Hematopoietic multipotent progenitor cell treated with erythropoietin and hydrocortisone succinate and interleukin-3 and kit ligand, for 8 days (in vitro differentiated cells): ENCODE measurements at places on chromosomes 5 and 9.

GRCh38 chr9:122158202-122158601 lies 1.4 kb downstream of the NDUFA8 start:
- DNase-seq, result peak; percentile 89

DNA sequence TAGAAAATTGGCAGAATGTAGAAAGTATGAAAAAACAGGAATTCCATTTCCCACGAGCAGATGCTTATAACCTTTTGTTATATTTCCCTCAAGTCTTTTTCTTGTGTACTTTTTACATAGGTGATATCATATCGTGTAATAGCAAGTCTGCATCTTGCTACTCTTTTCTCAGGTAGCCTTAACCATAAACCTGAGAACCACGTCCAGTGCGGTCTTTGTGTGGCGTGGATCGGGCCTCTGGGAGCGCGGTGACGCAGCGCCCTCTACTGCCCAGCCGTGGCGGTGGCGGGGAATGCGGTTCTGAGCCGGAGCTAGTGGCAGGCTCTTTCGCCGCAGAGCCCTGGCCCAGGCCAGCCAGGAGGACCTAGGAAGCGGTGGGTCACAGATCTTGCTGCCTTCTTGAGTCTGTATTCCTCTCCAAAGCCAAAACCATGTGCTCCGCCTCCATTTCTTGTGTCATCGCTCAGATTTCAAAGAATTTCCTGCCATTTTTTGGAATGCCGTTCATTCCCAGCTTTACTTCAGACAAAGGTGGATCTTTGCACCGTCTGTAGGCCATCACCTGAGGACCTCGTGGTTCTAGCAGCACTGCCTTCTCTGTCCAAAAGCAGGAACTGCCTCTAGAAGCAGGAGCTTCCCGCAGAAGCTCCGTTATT lies 71.9 kb downstream of the MVB12B start:
- peak; percentile 41 for DNase-seq

- no peak for DNase-seq
Observed at GRCh38 chr9:130482463-130482862, 37.7 kb downstream of the ASS1 start.

GRCh38 chr5:33170411-33170810 lies 270.4 kb upstream of the TARS1 start:
- DNase-seq, result no peak

- no peak for DNase-seq
Observed at GRCh38 chr5:139880416-139881142, 85.0 kb downstream of the PSD2 start.

DNA sequence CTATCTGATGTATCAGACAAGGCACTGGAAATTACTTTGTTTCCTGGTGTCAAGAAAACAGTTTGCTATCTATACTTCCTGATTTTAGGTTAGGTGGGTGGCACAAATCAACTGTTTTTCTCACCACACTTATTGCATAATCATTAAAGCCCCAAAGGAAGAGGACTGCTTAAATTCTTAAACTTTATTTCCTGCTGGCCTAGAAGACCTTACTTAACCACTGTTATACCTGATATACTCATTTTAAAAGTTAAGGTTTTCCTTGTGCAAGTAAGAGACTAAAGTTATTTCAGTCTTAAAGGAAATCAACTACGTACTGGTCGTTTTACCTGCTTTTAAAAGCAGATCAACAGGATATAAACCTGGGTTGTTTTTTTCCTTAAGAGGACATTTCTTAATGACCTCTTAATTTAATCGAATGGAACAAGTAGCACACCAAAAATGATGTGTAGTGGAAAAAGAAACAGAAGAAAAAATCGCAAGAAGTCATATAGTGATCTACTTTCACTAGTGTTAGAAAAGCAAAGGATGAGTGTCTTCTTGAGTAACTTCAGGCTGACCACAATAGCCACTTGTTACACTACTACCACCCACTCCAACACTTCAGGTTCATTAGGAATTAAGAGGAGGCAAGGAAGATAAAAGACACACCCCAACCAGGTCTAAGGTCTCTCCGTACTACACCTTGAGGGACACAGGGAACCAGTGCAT lies 974 bp downstream of the CLINT1 start:
- peak; percentile 59 for DNase-seq

- no peak for DNase-seq
Observed at GRCh38 chr5:179362355-179362754, 17.1 kb upstream of the ADAMTS2 start.

GRCh38 chr9:87603854-87604490 lies 106.3 kb downstream of the DAPK1 start:
- no peak for DNase-seq

DNA sequence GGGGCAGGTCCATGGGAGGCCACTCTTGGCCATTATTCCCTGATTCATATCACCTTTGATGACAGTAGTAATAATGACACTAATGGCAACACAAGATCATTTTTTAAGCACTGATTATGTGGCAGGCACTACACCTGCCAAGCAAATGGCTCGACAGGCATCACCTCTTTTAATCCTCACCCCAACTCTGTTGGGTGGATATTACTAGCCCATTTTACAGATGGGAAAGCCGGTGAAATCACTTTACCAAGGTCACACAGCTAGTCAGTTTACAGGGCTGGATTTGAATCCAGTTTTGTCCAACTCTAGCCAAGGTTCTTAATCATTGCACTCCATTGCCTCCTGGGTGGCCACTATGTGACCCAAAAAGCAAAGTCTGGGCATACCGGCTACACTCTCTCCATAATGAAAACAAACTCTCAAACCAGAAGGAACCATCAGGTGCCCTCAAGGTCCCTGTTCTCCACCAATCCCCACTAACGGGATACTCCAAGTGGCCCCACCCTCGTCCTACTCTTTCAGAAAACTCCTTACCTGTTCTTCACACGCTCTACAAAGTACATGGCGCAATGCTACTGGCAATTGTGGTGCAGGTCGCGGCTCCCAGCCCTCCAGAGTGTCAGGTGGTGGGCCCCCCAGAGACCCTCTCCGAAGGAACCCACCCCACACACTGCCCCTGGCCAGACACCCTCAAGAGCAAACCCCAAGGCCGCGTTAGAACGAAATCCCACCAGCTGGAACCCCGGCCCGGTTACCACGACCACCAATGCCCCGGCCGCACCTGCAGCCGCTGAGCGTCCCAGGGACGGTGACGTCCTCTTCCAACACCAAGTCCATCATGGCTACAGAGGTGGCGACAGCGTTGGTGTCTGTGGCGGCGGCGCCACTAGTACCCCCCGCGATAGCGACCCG lies 572 bp downstream of the CDK5RAP2 start:
- DNase-seq, result peak; percentile 25

DNA sequence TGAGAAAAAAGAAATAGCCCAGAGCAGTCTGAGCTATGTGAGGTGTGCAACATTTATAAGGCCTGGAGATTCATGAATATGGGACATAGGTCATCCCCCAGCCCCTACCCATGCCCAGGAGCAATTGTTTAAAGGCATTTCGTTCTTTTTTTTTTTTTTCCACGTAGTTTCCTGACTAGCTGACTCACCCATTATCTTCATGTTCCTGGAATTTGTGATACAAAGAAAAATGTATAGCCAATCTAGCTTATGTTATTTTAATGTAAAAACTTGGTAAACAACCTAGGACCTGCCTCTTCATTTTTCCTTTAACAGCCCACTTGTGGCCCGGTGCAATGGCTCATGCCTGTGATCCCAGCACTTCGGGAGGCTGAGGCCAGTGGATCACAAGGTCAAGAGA lies 81.3 kb downstream of the OSTF1 start:
- peak; percentile 40 for DNase-seq
